ENCODE measurements at places on chromosomes 4 and X. TPM values are rescaled to one million over a fixed set of nuclear protein-coding genes. Genes with fewer than 3 reads are reported as not detected.

The RAB33A gene
- total RNA-seq: 18.5 TPM

The SMPX gene
- not detected for total RNA-seq

The BRS3 gene
- total RNA-seq: not detected

The RHOH gene
- 3.2 TPM for total RNA-seq

The INTU gene
- 18.5 TPM for total RNA-seq

The MAPK10 gene
- 56.9 TPM for total RNA-seq

The GSX2 gene
- not detected for total RNA-seq
